ENCODE measurements at places on chromosomes 16 and 17.

- DNase-seq = no peak
These were observed 2.9 kb upstream of the EMP2 start for GRCh38 chr16:10583269-10583668.

GRCh38 chr16:63200940-63201339 lies 1164.7 kb upstream of the CDH8 start:
- no peak for DNase-seq

DNA sequence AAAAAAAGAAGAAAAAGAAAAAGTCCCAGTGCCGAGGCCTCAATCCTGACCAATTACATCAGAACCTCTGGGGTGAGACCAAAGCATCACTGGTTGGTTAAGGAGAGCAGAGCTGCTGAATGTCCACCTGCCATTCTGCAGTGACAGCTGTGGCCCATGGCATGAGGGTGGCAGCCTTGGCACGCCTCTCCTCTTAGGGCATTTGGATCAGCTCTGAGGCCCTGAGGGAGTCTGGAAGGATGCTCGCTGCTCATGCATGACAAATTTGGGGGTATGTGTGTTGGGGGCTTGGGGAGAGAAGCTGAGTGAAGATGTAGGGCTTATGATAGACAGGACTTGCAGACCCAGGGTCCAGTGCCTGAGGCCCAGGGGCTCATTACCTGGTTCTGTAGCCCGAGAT lies 26.3 kb downstream of the MYLK3 start:
- DNase-seq = no peak

DNA sequence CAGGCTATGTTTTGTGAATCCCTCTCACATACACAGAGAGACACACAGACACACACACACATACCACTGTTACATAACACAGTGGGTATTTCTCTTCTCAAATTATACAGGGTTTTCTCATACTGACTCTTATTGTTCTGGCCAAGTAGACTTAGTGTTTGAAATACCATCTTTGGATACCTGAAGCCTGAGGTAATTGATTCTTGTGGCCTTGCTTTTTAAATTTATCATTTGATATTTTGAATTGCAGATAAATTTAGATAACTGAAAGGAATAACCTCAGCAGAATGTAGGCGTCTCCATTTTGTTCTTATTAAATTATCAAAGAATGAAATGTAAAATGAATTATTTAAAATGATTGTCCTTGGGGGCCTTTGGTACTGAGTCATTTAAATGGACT lies 223.8 kb downstream of the LGALS9B start:
- no peak for DNase-seq

Data from Right ventricle myocardium inferior (tissue), 1 donor.